ENCODE measurements at places on chromosomes 1 and 21.

DNA sequence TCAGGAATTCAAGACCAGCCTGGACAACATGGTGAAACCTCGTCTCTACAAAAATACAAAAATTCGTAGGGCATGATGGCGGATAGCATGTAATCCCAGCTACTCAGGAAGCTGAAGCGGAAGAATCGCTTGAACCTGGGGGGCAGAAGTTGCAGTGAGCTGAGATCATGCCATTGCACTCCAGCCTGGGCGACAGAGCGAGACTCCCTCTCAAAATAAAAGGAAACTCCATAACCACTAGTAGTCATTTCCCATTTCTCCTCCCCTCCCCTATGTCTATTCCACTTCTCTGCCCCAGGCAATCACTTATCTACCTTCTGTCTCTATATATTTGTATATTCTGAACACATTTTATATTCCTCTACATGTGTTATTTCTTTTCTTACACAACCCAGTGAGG is 4.0 kb upstream of the CEP350 start:
- DNase-seq = no peak

- DNase-seq = no peak
Measured at GRCh38 chr1:94119796-94120569, 965 bp downstream of the ABCA4 start.

- no peak for DNase-seq
Measured at GRCh38 chr1:186872291-186872690, 43.5 kb downstream of the PLA2G4A start.

DNA sequence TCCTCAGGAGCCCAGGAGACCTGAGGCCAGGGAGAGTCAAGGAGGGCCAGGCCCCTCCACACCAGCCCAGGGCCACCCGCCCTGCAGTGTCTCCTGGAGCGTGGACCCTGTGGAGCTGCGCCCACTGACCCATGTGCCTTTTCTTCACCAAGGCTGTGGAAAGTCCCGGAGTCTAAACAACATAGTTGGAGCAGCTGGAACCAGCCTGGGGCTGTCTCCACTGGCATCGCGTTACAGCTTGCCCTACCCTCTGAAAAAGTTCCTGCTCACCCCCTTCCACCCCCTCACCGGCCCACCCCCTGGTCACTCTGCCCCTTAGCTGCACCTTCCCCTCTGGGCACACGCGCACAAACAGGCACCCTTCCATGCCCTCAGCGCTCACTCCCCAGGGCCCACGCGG is 18.3 kb downstream of the KCNC4 start:
- no peak for DNase-seq

DNA sequence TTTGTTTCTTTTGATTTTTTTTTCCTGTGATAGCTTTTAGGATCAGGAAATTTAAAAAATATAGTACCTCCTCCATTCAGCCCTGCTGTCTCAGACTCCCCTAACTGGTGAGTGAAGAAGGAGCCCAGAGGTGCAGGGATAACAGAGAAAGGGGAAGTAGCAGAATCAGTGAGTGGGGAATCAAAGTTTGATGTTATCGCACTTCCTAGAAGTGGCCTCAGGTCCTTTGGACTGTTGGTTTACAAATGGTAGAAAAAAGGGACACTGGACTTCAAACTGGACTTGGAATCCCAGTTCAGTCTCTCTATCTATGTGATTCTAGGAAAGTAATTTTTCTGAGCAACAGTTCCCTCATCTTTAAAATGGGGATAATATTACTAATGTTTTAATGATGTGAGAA is 99.5 kb downstream of the FGGY start:
- no peak for DNase-seq

GRCh38 chr1:242016479-242016878 is 17.6 kb upstream of the MAP1LC3C start:
- DNase-seq = no peak

- no peak for DNase-seq
Measured at GRCh38 chr1:205088341-205088740, 4.1 kb upstream of the TMEM81 start.

GRCh38 chr1:70818401-70818800 is 229.2 kb downstream of the PTGER3 start:
- no peak for DNase-seq

DNA sequence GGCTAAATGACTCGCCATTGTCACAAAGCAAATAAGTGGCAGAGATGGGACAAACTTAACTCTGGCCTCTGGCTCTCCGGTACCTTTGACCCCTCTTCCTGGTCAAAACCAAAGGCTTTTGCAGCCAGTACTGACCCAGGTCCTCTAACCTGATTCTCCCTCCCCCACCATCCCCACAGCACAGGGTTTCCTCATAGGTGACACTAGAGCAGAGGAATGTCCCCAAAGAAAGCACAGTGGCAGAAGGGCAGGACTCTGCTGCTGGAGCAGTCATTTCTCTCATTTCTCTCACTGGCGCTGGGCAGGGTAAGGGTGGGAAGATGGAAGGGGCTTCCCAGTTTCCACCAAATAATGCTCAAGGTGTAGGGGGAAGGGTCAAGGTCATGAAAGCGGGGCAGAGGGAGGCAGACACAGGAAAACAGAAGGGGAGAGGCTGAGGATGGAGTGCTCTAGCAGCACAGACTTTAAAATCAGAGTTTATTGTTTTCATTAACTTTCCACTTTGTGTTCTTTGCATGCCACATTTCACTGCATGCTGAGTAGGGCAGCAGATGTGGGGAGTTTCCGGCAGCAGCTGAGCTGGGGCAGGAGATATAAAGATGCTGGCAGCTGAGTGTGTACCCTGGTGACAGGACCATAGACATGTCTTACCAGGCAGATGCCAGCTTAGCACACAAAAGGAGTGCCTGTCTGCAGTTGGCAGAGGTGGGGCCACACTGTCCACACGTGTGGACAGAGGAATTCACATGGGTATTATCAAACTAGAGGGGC is 80.5 kb downstream of the FAM78B start:
- DNase-seq = no peak

- peak; percentile 53 for DNase-seq
Measured at GRCh38 chr1:209673631-209674417, 1.4 kb upstream of the G0S2 start.

- peak; percentile 66 for DNase-seq
Measured at GRCh38 chr1:198156745-198157240, at the start of gene NEK7. NEK7 (plus strand) TSS chr1:198156998; CDS start chr1:198232581, 75,583 bp downstream.

- DNase-seq = no peak
Measured at GRCh38 chr1:179177182-179177581, 52.3 kb downstream of the ABL2 start.

GRCh38 chr1:176811511-176812288 is 348.7 kb downstream of the PAPPA2 start:
- no peak for DNase-seq

GRCh38 chr1:155120253-155120652 is 7.4 kb upstream of the EFNA1 start:
- no peak for DNase-seq

DNA sequence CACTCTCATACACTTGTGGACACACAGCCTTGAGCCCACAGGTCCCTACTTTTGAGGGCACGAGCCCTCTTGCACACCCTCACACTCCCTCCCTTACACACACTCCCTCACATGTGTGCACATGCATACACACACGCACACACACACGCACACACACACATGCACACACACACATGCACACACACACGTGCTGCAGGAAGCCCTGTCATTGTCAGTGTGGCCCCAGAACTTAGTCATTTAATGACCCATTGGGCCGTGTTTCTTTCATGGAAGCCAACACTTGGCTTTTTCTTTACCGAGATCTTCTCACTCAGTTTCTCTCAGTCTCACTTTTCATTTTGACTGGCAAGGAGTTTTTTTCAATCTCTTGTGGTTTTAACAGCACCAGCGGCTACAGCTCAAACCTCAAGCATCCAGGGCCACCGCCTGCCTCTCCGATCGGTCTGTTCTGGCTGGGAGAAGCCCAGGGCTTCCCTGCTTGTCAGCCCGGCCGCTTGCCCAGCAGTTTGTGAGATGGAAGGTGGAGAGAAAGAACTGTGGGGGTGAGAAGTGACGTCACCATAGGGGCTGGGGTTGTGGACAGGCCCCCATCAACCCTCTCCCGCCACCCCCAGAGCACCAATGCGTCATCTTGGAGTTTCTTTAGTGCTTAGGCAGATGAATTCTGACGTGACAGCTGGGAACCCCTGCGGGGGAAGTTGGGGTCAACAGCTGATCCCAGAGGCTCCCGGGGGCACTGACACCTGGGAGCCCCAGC is 15.8 kb upstream of the TNFRSF8 start:
- no peak for DNase-seq

GRCh38 chr1:154808261-154808908 is 61.7 kb downstream of the KCNN3 start:
- DNase-seq = no peak

DNA sequence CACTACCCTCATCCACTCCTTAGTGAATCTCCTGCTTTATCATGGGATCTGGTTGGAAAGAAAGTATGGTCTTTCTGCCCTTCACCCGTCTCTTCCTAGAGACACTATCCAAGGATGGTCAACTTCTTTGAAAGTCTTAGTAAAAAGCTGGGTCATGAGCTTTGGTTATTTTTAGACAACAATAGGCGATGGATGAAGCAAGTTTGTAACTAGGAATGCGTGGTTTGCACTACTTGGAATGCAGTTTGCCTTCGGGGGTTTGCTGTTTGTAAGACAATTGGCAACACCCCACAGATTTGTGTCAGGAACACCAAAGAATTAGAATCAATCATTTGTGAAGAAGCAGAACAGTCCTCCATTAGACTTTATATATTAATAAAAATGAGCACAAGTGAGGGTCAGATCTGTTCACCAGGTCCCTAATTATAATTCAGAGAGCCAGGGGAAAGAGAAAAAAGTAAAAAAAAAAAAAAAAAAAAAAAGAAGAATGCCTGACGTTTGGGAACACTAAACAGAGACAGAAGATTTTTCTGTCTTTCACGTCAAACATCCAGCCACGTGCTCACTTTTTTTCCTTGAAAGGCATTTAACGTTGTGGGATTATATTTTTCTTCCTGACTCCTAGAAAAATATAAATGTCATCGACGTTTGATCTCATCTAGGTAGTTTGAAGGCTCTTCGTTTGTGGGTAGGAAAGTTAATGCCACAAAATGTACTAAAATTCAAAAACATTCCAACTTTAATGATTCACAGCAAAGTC is 60.7 kb upstream of the BTG3 start:
- peak; percentile 2 for DNase-seq

DNA sequence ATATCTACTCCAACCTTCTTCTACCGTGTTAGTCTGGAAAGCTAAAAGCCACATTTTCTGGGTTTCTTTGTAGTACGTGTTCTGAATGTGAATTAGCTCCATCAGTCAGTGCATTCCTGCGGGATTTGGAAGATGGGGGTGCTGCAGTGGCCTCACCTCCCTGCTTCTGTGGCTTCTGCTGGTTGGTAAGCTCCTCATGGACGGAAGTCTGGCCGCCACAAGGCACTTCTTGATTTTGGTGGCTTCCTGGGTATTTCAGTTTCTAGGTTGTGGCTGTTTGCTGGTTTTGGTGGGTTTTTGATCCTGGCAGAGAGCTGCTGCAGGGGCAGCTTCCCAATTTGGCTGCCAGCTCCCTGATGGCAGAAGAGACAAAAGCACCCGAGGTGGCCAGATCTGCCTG is 20.9 kb upstream of the TACSTD2 start:
- DNase-seq = no peak

DNA sequence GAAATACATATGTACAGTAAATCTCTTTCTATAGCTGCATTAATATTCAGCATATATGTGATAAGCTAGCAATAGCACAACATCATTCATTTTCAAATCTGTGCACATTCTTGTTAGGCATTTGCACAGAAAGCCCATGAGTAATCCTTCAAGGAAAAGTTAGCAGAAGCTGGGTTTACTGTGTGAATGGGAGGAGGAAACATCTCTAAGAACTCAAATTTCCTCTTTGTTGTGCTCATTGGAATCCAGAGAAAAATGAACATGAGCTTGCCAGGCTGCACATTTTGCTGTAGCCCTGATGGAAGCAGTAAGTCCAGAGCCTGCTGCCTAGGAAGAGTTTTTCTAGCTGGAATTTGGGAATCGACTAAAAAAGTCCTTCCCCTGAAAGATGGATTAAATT is 214.2 kb upstream of the FOXD3 start:
- DNase-seq = no peak

DNA sequence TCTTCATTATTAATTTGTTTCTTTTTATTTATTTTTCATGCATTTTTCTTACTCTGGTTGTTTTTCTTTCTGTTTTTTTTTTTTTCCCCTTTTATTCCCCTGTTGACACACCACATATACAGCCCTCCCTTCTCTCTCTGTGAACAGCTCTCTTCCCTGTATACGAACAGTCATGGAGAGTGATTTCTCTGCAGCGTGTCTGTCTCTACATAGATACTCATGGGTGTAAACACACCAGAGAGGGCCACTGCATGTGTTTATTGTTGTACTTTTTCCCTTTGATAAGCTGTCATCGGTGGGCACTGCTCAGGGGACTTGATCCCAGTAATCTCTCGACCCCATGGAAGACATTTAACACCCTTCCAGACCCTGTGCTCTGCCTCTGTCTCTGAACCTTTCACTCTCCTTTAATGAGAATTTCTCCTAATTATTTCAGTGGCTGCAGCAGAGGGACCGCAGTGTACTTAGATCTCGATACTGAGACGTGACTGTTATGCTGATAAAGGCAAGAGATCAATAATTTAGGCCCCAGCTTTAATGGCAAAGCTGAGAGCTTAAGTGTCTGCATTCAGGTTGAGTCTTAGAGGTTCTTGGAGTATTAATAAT is 113.1 kb downstream of the PBX1 start:
- DNase-seq = no peak

DNA sequence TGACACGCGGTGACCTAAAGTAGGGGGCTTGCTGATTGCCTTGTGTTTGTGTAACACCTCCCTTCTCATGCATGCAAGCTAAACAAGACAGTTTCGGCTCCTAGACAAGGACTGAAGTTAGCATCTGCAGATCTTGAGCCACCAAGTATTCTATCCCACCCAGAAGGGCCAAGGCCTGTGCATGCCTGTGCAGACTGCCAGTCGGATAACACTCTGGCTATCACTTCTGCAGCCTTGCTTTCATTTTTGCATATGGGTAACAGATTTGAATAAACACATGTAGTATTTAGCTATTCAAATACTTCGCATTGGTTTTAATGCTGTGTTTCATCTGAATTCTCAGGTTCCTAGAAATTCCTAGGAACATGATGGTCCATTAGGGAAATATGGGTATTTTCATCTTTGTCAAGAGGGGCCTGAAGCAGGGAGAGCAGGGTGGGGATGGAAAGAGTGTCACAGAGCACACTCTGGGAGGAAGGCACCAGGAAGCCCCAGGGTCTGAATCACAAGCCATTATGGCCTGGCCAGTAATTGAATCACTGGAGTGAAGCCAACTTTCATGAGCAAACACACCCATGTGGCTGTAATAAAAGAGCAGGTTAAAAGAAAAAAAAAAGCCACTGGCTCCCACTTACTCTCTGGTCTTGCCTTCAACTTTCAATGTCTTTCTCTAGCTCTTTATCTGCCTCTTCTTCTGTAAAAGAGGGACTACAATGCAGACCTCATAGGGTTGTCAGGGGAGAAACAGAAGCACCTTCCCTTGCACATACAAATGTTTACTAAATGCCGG is 28.3 kb downstream of the GADD45A start:
- peak; percentile 57 for DNase-seq

DNA sequence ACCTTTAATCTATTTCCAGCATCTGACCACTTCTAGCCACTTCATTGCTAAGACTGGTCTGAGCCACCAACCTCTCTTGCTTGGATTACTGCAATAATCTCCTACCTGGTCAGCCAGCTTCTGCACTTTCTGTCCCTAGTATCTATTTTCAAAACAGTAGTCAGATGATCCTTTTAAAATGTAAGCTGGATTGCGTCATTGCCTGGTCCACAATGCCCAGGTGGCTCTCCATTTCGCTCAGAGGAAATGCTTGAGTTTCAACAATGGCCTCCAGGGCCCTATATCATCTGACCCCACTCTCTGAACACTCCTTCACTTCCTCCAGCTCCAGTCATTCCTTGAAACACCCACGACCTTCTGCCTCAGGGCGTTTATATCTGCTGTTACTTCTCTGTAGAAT is 2.3 kb downstream of the FYB2 start:
- no peak for DNase-seq
